Stimulated activated CD4-positive, alpha-beta T cell treated with anti-CD3 and anti-CD28 coated beads, Interleukin-4, amount 100 ng/mL, for 24 hours (primary cell): ENCODE measurements at places on chromosomes 7 and 10.

DNA sequence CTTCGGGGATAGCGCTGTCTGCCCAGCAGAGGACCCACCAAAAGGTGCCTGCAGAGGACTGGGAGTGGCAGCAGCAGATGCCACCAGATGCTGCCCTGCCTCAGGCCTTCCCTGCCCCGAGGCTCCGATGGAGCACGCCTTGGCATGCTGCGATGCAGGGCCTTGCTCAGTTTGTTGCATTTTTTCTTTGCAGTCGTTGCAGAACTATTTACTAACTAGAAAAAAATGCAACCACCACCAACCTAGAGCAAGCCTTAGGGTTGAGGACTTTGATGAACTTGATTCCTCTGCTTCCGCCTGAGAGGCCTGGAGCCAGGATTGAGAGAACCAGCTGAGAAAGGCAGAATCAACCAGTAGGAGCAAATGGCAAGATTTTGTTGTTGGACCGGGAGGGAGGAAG lies 585.6 kb upstream of the MKI67 start:
- DNase-seq = no peak

GRCh38 chr10:83612746-83613145 lies 526.6 kb upstream of the GHITM start:
- DNase-seq = no peak

GRCh38 chr10:12539350-12540164 lies 190.2 kb downstream of the CAMK1D start:
- DNase-seq = no peak

DNA sequence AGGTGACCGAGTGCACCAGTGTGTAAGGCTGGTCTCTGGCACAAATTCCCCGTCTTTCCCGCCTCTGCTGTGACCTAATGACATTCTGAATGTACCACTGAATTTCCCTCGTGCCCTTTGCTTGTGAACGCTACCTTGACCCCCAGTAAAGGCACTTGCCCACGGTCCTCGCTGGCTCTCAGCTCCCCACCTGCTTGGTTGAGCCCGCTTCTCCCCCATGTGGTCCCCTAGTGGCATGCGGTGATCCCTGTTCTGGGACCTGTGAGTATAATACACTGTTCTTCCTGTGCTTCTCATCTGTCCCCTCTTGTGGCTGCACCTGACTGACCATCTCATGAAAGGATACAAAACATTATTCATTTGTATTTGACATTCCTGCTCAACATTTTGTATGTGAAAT lies 495.7 kb downstream of the INHBA start:
- no peak for DNase-seq

DNA sequence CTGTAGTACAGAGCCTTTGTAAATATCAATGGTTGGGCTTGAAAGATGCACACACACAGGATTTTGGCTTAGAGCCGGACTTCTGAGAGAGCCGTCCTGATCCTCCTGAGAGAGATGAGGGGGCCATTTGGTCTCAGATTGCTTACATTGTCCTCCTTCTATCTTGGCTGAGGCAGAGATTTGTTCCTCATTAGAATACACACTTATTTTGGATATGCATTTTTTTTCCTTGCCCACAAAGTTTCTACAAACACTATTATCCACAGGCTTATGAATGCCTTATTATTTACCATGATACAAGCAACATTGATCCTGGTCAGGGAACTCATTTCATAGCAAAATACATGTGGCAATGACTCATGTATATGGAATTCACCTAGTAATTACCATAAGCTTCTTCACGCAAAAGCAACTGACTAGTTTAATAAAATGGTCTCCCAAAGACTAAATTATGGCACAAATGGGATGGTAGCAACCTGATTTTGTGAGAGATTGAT lies 175.3 kb downstream of the MDFIC start:
- DNase-seq = no peak
